ENCODE measurements at places on chromosomes 5 and 9.
A peak's percentile ranks its signal among the peaks of the same experiment; 100 is the strongest.

DNA sequence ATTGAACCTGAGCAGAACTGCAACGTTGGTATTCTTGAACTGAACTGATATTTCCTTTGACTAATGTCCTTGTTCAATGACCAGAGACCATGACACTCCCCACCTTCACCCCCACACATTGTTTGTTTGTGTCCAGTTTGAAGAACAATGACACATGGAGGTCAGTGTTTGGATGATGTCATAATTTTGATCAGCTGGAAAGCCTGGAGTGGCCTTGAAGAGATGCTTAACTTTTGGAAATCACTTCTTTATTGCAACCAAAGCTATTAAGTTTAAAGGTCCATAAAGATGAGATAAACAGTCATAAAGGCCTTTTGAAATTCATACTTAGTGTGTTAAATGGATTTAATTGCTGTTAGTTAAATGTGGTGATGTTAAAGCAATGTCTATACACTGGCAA lies 92.7 kb downstream of the TMC1 start:
- no peak for DNase-seq

GRCh38 chr5:131423056-131423455 lies 159.2 kb downstream of the CDC42SE2 start:
- DNase-seq: peak; percentile 20

DNA sequence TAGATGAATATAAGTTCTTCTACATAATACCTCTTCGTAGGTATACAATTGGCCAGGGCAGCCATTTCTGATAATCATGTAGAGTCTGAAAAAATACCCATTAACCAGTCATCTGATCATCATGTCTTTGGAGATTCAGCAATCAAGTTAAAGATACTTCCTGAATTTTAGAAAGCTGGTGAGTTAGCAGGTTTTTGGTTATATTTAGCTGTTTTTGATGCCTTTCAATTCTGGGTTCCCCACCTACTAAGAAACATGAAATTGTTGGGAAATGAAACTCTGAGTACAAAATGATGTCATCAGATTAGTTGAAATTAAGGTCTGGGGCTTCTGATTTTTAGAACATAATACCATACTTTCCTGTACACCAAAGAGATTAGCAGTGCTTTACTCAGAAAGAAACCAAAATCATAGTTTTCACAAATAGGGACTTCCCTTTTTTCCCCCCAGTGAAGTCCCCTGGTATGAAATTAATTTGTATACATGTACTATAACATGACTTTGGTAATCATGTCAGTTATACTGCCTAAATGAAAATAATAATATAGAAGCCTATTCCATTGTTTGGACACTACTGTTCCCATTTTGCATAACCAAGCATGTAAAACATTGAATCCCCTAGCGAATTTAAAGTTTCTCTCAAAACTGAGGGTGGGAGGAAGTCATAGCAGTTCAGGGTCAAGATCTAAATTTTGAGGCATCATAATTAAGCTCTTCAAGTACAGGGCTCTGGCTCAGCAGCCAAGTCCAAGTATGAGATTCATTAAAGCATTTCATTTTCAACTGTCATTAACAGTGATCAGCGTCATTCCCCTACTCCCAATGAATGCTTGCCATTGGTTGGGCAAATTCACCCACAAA lies 17.9 kb downstream of the PRLR start:
- DNase-seq: no peak

DNA sequence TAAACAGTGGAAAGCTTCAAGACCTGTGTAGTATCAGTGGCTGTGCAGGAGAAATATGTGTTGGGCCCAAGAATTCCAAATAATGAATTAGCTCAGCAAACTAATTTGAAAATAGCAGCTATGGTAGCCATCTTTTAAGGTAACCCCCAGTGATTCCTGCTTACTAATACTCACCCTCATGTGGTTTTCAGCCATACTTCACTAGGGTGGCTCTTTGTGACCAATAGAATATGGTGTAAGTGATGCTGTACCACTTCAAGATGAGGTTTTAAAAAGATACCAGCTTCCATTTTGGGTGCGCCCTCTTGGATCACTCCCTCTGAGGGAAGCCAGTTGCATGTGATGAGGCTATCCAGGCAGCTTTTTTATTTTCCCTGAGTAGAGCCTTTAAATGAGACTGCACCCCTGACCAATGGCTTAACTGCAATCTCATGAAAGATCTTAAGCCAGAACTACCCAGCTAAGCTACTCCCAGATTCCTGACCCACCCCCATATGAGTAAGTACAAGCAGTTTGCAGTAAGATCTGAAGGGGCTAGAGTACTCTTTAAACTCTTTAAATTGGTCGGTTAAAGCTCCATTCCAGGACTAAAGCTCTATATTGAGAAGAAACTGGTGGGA lies 58.3 kb downstream of the UHRF2 start:
- DNase-seq: no peak

- DNase-seq: no peak
Measured at GRCh38 chr9:76296561-76297310, 97.5 kb downstream of the RFK start.

DNA sequence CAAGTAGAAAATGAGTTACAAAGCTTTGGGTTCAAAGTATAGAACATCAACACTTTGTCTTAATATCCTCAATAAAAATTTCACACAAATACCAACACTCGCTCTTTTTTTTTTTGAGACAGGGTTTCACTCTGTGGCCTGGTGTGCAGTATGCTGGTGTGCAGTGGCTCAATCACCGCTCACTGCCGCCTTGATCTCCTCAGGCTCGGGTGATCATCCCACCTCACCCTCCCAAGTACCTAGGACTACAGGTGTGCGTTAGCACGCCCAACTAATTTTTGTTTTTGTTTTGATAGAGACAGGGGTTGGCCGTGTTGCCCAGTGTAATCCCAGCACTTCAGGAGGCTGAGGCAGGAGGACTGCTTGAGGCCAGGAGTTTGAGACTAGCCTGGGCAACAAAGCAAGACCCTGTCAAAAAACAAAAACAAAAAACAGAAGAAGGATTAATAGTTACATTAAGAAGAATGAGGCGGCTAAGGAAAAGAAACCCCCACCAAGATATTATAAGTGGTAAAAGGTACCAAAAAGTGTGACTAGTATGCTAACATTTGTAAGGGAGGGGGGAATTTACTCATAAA lies 20.3 kb downstream of the FNBP1 start:
- no peak for DNase-seq

DNA sequence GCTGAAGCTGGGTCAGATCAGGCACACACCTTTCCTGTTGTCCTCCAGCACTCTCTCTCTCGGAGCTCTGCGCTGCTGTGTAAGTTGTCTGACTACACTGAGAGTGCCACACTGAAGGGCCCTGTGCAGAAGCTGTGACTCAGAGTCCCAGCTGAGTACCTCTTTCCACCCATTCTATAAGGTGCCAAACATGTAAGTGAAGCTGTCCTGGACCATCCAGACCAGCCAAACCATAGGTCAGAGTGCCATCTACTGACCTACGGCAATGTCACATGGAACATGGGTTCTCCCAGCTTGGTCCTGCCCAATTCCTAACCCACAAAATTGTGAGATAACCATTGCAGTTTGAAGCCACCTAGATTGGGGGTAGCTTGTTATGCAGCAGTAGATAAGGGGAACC lies 68.2 kb downstream of the ADCY2 start:
- no peak for DNase-seq

DNA sequence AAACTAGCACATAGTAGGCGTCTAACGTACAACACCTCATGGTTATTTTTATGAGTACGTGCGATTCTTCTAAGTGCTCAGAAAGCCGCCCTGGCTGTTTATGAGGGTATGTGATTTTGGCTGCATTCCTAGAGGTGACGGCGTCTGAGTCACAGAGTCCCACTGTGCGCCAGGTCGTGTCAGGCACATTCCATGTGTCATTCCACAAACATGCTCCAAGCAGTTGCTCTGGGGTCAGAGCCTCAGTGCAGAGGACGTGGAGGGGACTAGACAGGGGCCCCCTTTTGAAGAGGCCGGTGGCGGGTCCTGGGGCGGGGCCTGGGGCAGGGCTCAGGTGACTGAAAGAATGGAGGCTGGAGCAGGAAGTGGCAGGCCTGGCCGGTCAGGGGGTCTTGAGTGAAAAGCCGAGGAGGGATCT lies 51.9 kb downstream of the NEK6 start:
- DNase-seq: peak; percentile 70

DNA sequence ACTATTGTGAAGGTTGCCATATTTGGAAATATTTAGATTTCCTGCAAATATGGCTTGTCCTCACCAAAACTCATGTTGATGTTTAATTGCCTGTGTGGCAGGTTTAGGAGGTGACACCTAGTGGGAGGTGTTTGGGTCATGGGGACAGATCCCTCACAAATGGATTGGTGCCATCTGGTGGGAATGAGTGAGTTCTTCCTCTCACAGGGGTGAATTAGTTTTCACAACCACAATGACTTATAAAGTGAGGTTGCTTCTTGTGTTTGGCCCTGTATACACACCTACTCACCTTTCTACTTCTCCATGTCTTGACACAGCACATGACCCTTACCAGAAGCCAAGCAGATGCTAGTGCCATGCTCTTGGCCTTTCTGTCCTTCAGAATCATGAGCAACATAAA lies 41.1 kb downstream of the ISOC1 start:
- DNase-seq: peak; percentile 20

- DNase-seq: no peak
Measured at GRCh38 chr5:168699002-168699401, 119.8 kb upstream of the PANK3 start.

GRCh38 chr9:77793849-77794248 lies 145.7 kb upstream of the GNA14 start:
- DNase-seq: no peak

GRCh38 chr5:7897014-7897600 lies 28.2 kb downstream of the MTRR start:
- DNase-seq: peak; percentile 22

- no peak for DNase-seq
Measured at GRCh38 chr5:111236995-111237394, 12.8 kb downstream of the CAMK4 start.

- no peak for DNase-seq
Measured at GRCh38 chr5:98793223-98793622, 19.8 kb downstream of the RGMB start.

DNA sequence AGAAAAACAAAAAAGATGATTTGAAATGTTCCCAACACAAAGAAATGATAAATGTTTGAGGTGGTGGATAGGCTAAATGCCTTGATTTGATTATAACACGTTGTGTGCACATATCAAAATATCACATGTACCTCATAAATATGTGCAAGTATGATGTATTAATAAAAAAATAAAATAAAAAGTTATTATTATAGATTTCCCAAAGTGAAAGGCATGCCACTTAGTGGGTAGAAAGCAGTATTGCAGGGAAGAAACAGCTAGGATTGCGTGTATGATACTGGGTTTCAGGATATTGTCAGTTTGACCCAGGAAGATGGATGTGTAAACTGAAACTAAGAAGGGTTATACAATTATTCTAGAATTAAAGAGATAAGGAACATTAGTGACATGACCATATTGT lies 3.6 kb upstream of the TMEM38B start:
- DNase-seq: no peak

GRCh38 chr9:137178201-137178938 lies 6.5 kb upstream of the TMEM210 start:
- no peak for DNase-seq

- DNase-seq: peak; percentile 40
Measured at GRCh38 chr5:175883506-175883905, 12.1 kb downstream of the CPLX2 start.

DNA sequence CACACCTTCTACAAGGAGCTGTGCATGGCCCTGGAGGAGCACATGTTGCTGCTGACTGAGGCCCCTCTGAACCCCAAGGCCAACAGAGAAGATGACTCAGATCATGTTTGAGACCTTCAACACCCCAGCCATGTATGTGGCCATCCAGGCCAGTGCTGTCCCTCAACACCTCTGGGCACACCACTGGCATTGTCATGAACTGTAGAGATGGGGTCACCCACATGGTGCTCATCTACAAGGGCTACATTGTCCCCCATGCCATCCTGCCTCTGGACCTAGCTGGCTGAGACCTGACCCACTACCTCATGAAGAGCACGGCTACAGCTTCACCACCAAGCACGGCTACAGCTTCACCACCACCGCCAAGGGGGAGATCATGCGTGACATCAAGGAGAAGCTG lies 49.0 kb upstream of the FBXL7 start:
- DNase-seq: no peak

- no peak for DNase-seq
Measured at GRCh38 chr5:139758510-139759075, 37.0 kb upstream of the PSD2 start.

GRCh38 chr5:171467107-171467506 lies 47.7 kb downstream of the FGF18 start:
- no peak for DNase-seq

DNA sequence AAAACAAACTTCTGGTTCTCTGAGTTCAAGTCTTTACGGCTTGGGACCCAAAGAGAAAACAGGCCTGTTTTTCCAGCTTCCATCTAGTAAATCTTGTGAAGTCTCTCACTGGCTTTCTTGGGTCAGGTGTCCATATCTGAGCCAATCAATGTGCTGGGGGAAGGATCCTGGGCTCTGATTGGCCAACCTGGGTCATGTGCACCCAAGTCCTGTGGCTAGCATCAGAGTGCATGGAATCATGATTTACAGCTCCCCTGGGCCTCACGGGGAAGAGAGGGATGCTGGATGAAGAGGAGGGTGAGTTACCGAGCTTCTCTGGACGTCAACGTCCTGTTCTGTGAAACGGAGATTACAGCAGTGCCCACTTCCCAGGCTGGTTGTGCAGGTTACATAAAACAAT lies 19.4 kb downstream of the CXCL14 start:
- no peak for DNase-seq

- no peak for DNase-seq
Measured at GRCh38 chr5:53922508-53923498, 362.4 kb downstream of the NDUFS4 start.

- DNase-seq: no peak
Measured at GRCh38 chr5:175765858-175766257, 105.5 kb upstream of the CPLX2 start.

DNA sequence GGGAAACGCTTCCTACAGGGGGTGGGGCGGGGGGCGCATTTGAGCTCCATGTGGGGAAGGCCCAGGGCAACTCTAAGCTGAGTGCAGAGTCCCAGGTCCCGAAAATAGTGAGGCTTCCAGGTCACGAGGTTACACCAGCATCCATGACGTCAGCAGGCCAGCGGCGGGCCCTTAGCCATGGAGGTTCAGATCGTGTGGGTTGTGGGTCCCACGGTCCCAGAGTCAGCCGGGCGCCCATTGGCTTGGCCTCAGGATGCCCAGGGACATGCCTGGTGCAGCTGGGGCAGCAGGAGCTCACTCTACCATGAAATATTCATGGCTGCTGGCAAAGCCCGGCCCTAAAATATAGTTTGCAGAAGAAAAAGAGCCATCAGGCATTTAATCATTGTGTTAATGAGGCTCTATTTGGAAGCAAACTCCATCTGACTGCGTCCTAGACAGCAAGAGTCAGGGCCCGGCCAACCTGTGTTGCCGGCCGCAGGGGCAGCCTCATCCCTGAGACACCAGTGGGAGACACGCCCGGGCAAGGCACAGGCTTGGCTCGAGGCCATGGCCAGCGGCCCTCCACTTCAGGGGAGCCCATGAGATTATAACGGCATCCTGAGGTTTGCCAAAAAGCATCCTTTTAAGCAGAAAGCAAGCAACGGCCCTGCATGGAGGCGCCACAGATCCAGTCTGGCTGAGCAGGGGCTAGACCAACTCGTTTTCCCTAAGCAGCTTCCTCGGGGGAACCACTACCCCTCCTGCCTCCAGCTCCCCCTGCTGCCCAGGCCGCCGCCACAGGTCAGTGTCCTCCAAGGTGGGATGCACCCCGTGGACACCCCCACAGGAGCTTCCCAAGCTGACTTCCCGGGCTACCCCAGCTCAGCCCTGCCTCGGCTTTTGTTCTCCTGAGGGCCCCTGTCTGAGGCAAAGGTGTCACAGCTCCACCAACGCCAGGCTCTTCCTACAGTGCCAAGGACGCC lies 108.9 kb upstream of the PPP1R26 start:
- DNase-seq: no peak

- DNase-seq: peak; percentile 64
Measured at GRCh38 chr5:178309271-178310013, 76.8 kb upstream of the PHYKPL start.
